Hepatocyte (in vitro differentiated cells): ENCODE measurements at places on chromosomes 7 and 10.

DNA sequence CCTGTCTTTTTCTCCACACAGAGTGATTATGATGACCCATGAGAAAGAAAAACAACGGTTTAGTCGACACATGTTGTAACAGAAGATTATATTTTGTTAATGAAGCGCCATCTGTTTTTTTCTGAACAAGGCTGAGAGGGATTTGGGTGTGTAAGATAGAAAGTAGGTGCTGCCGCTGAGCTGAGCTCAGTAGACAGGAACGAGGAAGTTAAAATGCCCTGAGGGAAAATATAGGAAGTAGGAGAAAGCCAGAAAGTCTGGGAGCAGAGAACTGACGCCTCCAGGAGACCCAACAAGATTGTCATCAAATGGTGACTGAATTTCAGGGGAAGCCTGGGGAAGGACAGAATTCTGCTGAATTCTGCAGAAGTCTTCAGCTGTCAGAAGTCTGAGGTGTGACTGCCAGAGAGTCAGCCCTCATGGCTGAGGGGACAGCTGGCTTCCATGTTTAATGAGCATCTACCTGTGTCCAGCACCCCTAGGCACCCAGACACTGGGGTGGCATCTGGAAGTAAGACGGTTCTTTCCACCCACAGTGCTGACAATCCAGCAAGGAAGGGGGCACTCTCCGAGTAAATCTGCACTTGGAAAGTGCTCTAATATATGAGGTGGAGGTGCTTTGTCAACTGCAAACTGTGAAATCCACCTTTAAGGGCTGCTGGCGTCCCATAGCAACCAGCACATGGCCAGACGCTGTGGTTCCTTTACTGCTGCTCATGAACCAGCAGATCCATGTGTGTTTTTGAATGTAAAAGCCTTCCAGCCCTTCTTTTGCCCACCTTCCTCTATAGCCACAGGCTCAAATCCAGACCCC, 12.5 kb upstream of the TSPAN15 start:
- peak; percentile 72 for DNase-seq

DNA sequence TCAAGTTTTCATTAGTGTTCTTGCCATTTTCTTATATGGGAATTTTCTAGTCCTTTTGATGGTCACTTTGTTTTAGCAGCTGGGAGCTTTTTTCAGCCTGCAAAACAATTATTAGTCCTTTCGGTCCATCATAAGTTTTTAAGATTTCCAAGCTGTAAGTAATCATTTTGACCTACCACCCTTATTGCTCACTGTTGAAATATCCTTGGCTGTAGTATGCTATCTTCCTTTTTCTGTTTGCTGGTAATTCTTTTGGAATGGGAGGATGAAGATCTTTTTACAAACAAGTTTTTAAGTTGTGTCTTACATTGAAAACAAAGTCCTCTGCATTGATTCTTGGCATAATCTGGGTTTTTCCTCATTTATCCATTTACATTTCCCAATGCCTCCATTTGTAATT, 24.0 kb downstream of the BZW2 start:
- no peak for DNase-seq

DNA sequence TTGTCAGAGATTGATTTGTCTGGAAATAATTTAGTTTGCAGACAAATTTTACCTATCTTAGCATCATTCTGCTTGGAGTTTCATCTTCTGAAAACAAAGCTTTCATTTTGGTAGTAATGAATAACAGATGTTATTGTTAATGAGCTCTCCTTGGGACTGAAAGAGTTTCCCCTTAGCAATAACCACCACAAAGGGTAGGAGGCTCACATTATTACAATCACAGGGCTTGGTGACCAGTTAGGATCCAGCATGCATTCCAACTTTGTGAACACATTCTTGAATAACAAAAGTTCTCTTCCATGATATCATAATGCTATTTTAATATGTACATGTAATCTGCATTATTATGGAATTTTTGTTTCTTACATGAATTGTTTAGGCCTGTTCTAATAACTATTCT, 148.8 kb upstream of the VWC2 start:
- DNase-seq = no peak

GRCh38 chr7:5621776-5622175, 159.7 kb downstream of the RNF216 start:
- no peak for DNase-seq

- DNase-seq = no peak
These were observed 2.1 kb upstream of the CRHR2 start for GRCh38 chr7:30684351-30684750.

GRCh38 chr7:153087498-153087897, 327.9 kb downstream of the ACTR3B start:
- no peak for DNase-seq

- no peak for DNase-seq
These were observed 179.3 kb downstream of the PFKFB3 start for GRCh38 chr10:6382081-6382480.

GRCh38 chr7:2800931-2801688, 43.0 kb downstream of the GNA12 start:
- no peak for DNase-seq

GRCh38 chr7:135976312-135977006, 700 bp downstream of the MTPN start:
- DNase-seq = peak; percentile 31

DNA sequence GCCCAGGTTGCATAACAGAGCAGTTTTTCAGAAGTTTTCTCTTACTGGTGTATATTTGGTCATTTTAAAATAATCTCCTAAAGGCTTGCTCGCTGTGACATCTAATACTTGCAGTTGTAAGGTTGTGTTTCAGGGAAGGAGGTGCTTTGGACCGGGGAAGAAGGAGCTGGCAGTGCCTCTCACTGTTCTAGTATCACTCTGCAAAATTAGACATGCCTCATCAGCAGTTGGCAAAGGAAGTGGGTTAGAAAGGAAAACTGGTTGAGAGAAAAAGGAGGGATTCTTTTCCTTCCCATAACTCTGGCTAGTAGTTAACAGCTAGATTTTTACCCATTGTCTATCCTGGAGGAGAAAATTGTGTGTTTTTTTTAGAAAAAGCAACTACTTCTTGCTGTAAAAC, 34.8 kb downstream of the CUL1 start:
- no peak for DNase-seq

DNA sequence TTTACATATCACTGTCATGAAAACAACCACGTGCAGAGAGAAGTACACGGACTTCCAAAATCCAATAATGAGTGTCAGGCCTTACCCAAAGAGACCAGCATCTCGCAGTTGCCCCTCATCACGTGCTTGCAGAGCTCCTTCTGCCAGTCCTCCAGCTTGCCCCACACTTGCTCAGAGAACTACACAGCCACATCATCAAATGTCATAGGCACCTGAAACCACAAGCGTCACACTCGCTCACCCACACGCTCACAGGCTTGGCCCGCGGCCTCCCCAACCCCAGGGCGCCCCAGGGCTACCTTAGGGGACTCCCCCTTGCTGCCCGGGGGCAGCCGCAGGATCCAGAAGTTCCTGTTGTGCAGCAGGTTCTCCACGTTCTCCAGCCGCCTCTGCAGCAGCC, 123.4 kb upstream of the ZNF746 start:
- DNase-seq = no peak

- DNase-seq = peak; percentile 9
These were observed 28.0 kb downstream of the TMEM270 start for GRCh38 chr7:73888959-73889358.

GRCh38 chr10:16361086-16361485, 75.7 kb upstream of the PTER start:
- DNase-seq = no peak

DNA sequence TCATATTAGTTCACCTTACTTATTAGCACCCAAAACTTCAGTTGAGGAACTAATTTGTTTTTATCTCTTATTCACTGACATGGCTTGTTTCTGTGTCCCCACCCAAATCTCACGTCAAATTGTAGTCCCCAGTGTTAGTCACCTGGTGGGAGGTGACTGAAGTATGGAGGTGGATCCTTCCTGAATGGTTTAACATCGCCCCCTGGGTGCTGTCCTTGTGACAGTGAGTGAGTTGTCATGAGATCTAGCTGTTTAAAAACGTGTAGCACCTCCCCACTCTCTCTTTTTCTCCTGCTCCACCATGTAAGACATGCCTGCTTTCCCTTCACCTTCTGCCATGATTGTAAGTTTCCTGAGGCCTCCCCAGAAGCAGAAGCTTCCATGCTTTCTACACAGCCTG, 75.0 kb upstream of the HECTD2 start:
- DNase-seq = no peak

DNA sequence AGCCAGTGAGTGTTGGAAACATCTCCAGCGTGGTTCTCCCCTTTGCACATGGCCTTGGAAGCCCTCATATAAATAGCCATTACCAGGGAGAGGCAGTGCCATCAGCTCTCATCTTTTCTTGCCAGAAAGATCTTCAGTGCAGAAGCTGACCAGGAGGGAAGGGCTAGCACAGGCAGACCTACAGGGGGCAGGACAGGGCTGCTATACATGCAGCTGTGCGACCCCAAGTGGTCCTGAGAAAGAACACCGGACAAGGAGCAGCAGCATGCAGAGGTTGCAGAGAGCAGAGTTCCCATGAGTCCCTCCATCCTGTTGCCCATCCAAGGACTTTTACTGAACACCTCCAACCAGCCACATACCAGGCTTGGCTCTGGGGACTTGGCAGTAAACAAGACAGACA, 17.1 kb downstream of the GRID1 start:
- no peak for DNase-seq

DNA sequence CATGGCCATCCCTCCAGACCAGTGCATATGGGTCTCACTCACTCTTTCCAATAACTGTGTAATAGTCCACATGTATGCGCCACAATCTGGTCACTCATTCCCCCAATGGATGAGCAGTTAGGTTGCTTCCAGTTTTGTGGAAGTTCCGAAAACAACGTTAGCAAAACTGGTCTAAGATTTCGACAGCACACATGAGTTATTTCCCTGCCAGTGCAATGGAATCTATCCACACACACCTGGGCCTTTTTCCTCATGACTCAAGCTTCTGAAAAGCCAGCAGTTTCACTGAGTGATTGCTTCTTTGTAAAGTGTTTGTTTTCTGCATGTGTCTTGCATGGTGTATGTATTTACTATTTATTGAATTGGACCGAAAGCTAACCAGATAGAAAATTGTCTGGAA, 58.8 kb upstream of the FHIP2A start:
- no peak for DNase-seq

GRCh38 chr7:143882020-143882603, 19.9 kb downstream of the TCAF1 start:
- DNase-seq = peak; percentile 86

GRCh38 chr10:123862421-123863182, 29.0 kb downstream of the CPXM2 start:
- DNase-seq = no peak

GRCh38 chr10:116472891-116473290, 45.2 kb downstream of the PNLIPRP3 start:
- peak; percentile 30 for DNase-seq

DNA sequence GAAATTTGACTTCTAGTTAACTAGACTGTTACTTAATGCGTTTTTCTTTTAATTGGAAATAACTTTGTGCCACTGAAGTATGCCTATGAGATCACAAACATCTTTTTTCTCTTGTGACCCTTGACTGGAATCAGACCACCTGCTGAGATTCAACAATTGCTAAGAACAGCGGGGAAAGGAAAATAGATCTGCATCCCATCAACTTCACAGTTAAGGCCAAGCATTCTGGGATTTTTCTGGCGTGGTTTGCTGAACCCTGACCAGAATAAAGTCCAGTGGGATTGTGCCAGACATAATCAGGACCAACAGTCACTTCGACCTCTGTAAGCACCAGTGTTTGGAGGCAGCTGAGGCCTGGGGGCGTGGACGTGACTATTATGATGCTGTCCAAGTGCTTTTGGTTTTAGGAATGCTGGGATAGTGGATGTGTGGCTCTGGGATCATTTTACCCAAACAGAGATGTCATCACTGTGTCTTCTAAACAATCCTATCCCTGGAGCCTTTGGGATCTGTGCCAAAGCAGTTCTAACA, 373.3 kb upstream of the PRKCQ start:
- DNase-seq = no peak

GRCh38 chr7:94127026-94127425, 122.9 kb upstream of the BET1 start:
- DNase-seq = no peak

DNA sequence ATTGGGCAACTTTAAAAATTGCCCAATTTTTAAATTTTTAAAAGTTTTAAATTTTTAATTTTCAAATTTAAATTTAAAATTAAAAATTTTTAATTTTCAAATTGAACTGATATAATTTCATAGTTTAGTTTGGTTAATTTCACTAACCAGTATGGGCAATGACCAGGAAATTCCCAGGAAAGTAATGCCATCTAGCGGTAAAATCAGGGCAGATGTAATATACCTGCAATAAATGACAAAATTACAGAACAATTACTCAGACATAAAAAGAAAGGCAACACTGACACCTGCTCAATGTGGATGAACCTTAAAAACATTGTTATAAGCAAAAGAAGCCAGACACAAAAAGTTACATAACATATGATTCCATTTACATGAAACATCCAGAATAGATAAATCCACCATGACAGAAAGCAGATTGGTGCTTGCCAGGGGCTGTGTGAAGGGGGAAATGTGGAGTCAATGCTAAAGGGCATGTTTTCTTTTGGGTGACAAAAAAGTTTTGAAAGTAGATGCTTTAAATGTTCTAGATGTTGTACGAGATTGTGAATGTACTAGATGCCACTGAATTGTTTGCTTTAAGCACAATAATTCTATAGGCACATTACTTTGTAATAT, 28.6 kb upstream of the SLC16A12 start:
- DNase-seq = peak; percentile 57

GRCh38 chr7:100157334-100158228, 942 bp downstream of the TRAPPC14 start:
- DNase-seq = peak; percentile 72

DNA sequence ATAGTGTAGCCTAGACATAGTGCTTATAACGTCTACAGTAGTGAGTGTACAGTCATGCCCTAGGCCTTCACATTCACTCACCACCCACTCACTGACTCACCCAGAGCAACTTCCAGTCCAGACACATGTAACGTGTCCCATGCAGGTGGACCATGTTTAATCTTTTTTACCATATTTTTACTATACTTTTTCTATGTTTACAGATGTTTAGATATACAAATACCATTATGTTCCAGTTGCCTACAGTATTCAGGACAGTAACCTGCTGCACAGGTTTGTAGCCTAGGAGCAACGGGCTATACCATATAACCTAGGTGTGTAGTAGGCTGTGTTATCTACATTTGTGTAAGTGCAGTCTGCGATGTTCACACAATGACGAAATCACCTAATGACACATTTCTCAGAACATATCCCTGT, 11.0 kb downstream of the MPP7 start:
- peak; percentile 39 for DNase-seq

GRCh38 chr7:136528329-136528728, 340.1 kb upstream of the CHRM2 start:
- DNase-seq = peak; percentile 66

DNA sequence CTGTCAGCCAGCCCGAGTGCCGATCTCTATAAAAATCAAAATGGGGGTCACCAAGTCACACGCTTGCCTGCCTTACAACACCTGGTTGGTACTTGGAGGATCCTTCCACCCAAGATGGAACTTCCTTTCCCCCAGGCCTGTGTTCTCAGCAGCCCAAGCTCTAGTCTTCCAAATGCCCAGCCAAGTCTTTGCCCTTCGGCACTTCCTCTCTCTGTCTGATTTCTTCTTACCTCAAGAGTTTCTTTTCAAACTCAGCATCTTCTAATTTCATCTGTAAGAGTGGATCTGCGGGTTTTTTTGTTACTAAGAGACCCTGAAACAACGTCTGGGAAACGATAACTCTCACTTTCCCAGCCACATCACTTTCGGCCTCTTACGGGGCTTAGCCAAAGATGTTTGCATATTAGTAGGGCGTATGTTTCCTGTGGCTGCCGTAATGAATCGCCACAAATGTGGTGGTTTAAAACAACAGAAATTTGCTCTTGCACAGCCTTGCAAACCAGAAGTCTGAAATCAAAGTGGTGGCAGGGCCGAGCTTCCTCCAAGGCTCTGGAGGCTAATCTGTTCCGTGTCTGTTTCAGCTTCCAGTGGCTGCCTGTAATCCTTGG, 219.9 kb downstream of the TCF7L2 start:
- no peak for DNase-seq
